ENCODE measurements at places on chromosomes 12 and 14.

- DNase-seq: no peak
Observed at GRCh38 chr12:28883406-28883997, 265.6 kb upstream of the FAR2 start.

DNA sequence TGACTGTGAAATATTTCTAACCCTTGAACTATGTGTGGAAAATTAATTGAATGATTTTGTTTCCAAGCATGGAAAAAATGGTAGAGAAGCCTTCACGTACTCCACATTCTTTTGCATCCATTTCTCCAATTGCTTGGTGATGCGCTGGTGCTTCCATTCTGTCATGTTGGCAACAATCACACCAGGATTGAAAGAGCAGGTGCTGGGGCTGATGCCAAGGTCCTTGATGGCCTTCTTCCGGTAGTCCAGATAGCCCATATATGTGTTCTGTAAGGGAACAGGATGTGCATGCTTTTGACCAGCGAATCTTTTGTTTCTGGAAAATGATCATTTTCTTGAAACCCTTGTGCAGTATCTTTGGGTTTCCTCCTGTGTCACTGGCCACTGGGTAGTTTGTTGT, 28.6 kb downstream of the TDG start:
- no peak for DNase-seq

DNA sequence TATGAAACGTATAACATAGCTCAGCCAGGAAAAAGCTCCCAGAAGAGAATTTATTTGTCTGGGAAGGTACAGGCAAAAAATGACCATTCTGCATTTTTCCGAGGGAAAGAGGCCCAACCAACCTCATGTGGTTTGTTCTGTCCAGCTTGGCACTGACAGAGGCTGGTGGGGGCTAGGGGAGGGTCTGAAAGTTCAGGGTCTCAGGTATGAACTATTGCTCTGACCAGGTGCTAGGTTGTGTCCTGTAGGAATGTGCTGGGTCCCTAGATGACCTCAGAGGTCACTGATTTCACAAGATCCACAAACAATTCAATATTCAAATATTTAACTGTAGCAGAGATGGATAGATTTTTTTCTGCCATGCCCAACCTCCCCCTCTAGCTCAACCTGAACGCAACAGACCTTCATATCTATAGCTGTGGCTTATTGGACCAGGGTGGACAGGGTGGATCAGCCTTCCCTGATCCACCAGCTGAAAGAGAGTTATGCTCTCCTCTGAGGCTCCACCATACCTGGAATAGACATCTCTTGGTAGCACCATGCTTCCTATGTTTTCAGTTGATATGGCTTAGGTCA, 32.9 kb upstream of the IFT81 start:
- DNase-seq: no peak

GRCh38 chr14:71212683-71213107, 305.4 kb downstream of the PCNX1 start:
- DNase-seq: no peak

DNA sequence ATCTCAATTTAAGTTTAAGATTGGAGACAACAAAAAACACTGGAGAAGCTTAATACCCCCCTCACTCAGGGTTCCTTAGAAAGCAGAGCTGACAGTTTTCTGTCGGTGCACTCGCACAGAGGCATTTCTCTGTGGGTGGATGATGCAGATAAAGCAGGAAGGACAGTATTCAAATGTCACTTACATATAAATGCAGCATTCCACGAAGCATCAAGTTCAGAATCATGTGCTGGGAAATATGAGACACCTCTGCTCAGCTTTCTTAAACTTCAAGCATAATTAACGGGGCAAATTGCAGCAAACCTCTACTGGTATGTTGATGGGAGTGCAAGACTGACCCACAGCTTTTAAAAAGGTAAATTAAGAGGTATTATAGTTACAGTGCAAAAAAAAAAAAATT, 68.7 kb downstream of the DICER1 start:
- no peak for DNase-seq

GRCh38 chr12:104172570-104172947, 34.5 kb upstream of the NFYB start:
- DNase-seq: no peak

DNA sequence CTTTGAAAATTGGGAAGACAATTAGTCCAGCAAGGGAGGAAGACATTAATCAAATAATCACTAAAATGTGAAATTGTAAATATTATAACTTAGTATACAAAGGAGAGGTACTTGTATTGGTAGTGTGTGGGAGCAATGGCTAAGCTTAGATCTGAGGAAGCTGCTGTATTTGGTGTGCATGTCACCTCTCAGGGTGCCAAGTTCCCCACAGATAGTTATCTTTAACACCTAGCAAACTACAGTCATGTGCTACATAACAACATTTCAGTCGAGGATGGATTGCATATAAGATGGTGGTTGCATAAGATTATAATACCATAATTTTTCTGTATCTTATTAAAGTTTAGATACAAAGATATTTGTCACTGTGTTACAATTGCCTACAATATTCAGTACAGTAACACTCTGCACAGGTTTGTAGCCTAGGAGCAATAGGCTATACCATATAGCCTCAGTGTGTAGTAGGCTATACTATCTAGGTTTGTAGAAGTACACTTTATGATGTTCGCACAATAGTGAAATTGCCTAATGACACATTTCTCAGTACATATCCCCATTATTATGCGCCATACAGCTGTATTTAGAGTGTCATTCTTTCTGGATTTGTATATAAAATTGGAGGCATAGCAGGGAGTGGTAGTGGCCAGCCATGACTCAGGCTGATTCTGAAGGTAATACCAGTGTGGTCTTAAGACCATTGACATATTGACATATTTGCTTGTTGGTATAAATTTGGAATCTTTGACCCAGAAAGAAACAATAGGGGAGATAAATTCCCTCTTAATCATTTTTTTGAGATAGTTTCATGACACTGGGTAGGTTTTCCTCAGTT, 55.8 kb downstream of the RAD51B start:
- no peak for DNase-seq

GRCh38 chr12:65685514-65685913, 138.8 kb upstream of the HMGA2 start:
- DNase-seq: peak; percentile 13

GRCh38 chr14:50728836-50729235, 60.7 kb upstream of the SAV1 start:
- DNase-seq: no peak

GRCh38 chr14:76811561-76811960, 1.1 kb downstream of the ANGEL1 start:
- no peak for DNase-seq

- DNase-seq: no peak
Observed at GRCh38 chr14:20555845-20556244, 5.0 kb downstream of the RNASE9 start.

Measured in H7 (cell line).